Myocyte (in vitro differentiated cells): ENCODE measurements at places on chromosomes 1 and 21.

DNA sequence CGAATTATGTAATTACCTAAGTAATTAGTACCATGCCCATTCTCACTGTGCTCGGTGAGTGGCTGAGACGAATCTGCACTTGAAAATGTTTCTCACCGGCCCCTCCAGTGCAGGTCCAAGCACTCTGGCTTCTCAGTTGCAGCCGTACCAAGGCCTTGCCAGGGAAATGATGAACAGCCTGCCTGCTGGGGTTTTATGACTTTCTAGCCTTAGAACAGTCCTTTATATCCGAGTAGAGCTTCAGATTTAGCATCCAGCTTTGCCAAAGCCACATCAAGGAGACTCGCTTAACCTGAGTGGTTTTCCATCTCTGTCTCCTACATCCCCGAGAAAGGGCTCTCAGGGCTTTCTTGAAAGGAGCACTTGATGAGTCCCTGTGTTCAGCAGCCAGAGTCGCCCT is 83.4 kb downstream of the GREM2 start:
- no peak for DNase-seq

GRCh38 chr1:30618335-30618747 is 105.0 kb downstream of the MATN1 start:
- DNase-seq, result no peak

DNA sequence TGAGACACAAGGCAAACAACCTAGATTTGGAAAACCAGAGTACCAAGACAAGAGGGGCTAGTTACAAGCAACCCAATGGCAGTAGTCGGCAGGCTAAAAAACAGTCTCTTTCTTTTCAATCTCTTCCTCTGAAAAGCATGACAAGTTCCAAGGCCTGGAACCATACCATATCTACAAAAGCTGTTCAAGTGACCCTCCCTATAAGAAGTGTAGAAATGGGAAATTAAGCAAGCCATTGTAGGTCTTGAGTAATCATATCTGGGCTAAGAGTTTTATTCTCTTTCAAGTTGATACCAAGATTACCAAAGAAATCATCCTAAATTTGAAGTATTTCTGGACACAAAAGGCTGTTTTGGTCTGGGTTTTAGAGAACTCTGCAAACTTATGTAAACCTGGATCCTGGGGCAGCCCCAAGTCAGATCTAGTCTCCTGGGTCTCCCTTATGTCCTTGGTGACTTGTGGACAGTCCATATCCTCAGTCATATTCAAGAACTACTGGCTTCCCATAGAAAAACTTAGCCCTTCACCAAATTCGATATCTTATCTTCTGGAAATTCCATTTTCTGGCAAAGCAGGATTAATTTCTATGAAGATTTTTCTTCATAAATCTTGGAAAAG is 24.7 kb downstream of the FMO3 start:
- no peak for DNase-seq

DNA sequence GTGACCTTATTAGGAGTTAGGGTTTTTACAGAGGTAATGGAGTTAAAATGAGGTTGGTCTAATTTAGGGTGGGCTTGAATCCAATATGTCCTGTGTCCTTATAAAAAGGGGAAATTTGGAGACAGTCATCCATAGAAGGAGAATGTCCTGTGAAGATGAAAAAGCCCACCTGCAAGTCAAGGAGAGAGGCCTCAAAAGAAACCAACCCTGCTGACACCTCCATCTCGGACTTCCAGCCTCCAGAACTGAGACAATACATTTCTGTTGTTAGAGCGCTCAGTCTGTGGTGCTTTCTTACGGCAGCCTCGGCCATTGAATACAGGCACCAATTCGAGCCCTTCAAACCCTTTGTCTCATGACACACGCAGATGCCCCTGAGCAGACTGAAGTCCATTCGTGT is 43.8 kb downstream of the ACTA1 start:
- no peak for DNase-seq

DNA sequence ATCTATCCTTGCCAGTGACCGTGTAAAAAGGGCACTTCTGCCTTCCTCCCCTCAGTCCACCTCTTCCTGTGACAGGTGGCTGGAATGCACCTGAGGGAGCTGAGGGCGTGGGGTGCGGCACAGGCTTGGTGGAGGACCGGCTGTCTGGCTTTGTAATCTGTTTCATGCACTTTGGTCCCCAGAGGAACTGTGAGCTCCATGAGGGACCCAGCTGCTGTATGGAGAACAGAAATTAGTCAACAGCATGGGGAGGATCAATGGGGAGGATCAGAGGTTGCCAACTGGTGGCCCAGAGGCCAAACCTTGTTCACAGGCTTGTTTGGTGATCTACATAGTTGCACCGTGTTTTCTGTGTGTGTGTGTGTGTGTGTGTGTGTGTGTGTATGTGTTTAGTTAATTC is 19.0 kb upstream of the LUZP1 start:
- no peak for DNase-seq

DNA sequence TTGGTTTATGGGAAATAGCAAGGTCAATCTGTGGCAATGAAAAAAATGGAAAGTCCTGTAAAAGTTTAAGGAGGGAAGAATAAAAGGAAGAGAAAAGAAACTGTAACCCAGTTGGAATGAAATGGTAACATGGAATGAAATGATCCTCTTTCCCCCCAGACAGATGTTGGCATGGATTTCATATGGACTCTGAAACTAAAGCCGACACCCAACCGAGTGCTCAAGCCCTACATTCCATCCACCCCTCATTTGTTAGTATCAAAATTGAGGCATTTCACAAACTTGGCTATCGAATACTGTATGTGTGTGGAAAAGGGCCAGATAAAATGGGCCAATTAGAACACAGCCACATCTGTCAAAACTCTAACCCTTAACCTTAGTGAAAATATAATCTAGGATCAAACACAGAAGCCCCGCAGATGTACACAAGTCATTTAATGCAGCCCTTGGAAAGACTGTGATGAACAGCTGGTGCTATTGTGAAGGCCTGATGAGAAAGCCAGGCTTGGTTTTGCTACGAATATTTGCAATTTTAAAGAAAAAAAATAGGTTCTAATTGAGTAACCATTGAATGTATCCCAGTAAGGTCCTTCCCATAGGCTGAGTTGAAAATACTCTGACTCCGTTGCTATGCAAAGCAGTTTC is 72.6 kb upstream of the RGL1 start:
- no peak for DNase-seq

DNA sequence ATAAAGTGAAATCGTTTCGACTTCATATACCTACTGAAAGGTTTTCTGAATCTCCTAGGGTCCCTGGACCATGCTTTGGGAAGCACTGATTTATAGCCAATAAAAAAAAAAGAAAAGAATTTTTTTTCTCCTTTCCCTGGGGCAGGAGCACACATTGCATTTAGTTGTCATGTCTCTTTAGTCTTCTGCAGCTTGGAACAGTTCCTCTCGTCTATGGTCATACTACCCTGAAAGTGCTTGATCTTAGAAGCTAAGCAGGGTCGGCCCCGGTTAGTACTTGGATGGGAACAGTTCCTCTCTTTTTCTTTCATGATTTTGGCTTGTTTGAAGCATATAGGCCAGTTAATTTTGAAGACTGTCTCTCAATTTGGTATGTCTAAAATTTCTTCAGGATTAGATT is 3.7 kb upstream of the SERPINC1 start:
- DNase-seq, result no peak

DNA sequence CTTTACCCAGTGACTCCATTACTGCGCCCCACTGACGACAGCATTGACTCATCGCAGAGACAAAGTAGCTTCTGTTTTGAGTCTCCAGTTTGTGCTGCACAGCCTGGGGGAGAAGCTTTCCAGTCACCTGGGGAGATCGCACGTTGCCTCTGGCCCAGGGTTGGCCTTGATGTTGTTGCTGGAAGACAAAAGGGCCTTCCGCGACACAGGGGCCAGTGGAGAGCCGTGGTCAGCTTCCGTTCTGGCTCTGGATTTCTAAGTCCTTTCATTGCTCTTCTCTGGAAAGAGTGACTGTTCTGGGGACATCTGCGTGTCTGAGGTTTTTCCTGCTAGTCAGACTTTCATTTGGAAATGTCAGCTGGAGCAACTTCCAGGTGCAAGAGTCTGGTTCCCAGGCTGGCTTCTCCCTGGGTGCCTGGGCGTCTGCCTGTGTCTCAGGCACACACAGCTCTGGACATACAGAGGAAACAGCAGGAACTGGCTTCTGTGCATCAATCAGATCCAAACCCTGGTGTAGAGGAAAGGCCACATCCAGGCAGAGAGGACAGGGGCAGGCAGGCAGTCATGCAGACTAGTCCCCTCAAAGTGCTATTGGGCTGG is 257.0 kb downstream of the SIPA1L2 start:
- DNase-seq, result no peak

DNA sequence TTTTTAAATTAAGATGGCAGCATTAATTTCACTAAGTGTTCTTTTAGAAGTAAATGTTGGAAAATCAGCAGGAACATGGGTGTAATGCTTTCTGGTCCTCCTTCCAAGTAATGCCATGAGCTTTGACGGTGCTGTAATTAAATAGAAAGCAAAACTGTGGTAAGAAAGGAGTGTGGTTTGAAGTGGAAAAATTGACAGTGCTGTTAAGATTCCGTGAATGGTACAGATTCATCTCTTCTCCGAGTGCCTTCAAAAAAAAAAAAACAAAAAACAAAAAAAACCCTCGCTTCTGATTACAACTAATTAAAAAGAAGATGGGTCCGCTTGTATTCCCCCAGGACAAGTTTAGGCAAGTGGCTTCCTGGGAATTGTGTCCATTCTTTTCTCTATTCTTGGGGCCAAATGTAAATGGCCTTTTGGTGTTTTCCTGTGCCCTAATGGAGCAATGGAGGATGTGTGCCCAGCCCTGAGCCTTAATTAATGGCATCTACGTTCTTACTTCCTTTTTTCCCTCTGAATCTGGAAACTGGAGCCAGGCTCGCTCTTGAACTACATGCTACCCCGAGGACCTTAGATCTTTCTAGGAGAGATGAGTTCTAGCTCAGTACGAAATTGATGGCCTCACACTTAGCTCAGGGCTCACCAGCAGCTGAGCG is 5.1 kb downstream of the LMO4 start:
- no peak for DNase-seq

DNA sequence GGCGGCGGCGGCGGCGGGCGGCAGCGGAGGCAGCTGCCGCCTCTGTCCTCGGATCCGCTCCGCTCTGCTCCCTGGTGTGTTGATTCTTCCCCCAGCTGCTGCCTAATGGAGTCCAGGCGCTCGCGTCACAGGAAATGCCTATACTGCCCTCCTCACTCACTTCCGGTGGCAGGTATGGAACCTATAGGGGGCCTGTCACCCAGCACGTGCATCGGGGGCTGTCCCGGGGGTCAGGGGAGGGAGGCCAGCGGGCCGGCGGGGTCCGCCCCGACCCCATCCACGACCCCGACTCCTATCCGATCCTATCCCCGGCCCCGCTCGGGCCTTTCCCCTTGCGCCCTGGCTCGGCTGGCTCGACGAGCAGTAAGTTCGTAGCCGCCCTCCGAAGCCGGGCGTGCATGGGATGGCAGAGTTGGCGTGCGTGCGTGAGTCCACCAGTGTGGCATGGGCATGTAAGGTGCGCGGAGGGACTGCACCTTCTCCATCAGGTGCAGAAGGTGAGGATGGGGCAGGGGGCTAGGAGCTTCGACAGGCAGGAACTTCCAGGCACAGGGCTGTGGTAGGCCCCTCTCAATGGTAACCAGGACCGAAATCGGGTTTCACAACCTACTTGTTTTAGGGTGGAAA is at the start of gene WDR26:
TSS of gene WDR26 (minus strand) at position 107 of the 627 bp plus-strand sequence.
- DNase-seq, result peak; percentile 78

DNA sequence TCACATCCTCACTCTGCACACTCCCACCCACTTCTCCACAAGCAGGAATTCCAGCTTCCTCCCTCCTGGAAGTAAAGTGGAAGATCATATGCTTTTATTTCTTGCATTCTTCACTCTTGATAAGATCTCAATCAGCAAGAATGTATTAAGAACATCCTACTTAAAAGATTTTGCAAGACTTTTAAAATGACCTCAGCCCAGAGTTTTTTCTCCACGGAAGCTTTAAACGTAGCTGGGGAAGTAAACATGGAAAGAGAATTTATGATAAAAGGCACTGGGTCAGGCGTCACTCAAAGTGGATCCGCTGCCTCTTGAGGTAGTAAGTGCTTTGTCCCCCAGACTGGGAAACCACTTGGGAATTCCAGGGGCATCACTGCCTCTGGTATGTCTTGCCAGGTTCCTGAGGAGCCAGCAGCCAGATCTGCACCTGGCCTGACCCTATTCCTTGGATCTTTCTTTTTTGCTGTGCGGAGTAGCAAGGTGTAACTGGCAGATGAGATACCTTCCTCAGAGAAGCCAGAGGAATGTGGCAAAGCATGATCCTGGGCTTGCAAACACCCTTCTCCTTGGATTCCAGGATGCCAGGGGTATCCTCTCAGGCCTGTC is 33.9 kb downstream of the CDK18 start:
- DNase-seq, result no peak

DNA sequence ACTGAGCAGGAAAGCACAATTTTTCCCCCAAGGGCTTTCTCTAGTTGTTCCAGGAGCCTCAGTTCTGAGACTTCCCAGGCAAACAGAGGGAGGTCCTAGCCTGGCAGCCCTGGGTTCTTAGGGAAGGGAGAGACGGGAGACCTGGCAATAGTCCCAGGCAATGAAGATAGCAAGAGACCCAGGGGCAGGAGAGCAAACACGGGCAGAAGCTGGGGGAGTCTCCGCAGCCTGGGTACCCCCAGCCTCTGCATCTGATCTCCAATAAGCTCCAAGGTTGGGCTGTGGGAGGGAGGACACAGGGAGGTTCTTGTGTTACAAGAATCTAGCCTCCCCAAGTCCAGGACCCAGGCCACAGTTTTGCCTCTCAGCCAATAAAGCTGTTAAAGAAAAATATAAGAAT is 2.4 kb downstream of the BLACAT1 start:
- no peak for DNase-seq

DNA sequence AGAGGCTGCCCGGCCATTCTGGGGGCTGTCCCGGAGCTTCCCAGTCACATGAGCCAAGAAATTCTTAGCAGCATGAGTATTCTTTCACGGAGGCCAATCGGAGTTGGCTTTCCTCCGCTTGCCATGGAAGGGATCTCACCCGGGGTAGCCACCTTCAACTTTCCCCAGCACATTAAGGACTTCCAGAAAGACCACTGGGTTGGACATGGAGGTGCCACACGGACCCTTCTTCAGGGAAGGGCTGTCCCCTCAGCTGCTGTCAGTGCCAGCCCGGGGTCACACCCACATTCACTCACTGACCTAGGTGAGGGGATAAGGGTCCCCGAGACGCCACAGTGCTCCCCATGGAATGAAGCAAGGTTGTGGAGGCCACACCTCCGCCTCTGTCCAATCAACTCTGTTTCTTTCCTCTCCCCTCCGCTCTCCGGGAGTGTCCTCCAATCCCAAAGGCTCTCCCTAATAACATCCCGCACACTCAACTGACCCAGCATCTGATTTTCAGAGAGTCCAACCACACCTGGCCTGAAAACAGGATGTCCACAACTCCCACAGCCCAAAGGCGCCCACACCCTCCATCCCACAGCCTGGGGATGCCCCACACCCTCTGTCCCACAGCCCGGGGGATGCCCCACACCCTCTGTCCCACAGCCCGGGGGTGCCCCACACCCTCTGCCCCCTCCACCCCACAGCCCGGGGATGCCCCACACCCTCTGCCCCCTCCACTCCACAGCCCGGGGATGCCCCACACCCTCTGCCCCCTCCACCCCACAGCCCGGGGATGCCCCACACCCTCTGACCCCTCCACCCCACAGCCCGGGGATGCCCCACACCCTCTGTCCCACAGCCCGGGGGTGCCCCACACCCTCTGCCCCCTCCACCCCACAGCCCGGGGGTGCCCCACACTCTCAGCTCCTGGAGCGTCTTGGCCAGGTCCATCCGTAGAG is 19.4 kb downstream of the RSPH1 start:
- no peak for DNase-seq
